HCT116 (cell line): ENCODE measurements at places on chromosomes 3 and 15.

DNA sequence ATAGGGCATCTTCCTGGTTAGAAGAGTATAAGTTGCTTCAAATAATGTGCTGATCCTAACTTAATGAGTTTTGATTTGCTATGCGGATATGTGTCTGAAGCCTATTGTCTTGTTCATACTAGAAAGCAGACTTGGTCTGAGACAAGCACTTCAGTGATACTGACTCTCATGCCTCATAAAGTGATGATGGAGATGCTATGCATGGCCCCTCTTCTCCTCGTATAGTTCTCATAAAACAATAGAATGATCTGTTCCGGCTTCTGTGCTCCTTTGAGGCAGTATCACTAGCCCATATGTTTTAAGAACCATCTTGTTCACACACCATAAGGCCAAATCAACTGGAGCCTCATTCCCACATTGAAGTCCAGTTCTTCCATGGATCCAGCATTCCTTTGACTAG lies 222.1 kb downstream of the LRTM1 start:
- no peak for DNase-seq

- DNase-seq = no peak
These were observed 12.1 kb upstream of the WDR5B start for GRCh38 chr3:122427857-122428471.

GRCh38 chr3:180802837-180803236 lies 109.6 kb upstream of the FXR1 start:
- DNase-seq = peak; percentile 3

- no peak for DNase-seq
These were observed 78.7 kb upstream of the NPHP3 start for GRCh38 chr3:132800958-132801357.

- no peak for DNase-seq
These were observed 15.1 kb downstream of the CSPG4 start for GRCh38 chr15:75697523-75697922.
